ENCODE measurements at places on chromosomes 2 and 18.

DNA sequence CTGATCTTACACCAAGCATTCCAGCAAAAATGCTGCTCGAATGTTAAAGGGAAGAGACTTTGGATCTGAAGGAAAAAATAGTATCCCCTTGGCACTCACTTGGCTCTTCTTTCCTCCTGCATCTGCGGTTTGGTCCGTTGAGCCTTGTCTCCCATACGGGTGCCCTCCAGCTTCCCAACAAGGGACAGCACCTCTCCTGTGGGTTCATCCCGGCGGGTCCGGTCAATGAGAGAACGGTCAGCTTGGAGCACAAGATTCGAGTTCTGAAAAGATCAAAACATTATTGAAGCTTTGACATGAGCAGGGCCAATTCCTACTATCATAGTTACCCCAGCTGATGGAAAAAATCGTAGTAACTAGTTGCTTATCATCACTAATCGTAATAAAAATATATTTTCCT is 740 bp downstream of the SNRNP200 start:
- DNase-seq = no peak

DNA sequence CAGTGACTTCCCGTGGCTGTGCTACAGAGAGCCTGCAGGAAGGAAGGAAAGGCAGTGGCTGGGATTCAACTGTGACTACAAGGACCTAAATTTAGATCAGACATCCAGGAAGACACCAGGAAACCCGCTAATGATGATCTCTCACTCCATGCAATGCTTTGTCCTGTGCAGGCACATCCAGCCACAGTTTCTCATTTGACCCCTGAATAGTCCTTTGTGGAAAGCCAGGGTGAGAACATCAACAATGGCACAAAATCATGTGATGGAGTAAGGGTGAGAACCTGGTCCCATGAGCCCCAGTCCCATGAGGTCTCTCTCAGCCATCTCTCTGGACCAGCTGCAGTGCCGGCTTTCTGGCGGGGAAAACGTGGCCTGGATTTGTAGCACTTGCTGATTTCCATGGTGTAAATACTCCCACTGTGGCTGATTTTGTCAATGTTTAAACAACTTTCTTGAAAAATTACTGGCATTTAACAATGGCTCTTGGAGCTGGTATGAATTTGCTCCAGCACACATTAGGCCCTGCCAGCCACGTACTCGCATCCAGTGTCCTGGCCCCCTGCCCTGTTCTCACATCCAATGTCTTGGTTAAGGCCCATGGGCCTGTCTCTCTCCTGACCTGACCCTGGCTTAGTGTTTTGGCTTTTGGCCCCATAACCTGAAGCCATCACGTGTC is 159.0 kb upstream of the HAAO start:
- no peak for DNase-seq

- DNase-seq = peak; percentile 67
Measured at GRCh38 chr2:8567469-8568260, 114.2 kb upstream of the ID2 start.

DNA sequence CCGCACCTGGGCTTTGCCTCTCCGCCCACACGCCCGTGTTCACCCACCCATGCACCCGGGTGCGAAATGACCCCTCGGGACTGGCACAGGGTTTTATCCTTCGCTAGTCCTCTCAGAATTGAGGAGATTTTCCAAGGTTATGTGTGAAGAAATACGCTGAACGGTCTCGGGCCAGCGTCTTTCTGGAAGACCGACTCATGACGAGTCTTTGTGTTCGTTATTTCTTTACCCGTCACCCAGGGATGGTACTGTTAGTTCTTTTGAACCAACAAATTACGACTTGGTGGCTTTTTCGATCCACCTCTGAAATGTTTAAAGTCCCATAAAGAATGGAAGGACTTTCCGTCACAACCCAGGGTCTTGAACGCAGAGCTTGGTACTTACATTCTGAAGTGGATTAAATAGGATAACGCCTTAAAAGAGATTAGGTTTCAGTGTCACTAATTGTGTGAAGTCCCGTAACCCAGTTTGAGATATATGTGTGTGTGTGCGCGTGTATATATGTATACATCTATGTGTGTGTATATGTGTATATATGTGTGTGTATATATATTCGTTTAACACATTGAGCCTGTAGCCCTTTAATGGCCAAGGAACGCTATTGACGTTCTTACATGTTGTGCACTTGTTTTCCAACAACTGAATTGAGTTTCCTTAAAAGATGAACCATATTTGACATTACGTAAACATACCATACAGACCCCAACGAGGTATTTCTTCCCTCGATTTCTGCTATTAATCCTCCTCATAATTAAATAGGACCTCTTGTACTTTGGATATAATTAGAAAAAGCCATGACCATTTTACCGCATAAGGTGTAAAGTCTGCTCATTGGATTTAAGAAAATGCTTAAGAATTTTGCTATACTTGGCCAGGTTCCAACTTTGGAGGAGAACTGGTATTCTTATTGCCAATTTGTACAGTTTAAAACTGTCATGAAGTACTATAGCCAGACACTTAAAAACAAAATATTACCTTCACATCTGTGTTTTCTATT is 889 bp downstream of the ZC3H15 start:
- DNase-seq = no peak

GRCh38 chr2:30721668-30722647 is 85.3 kb downstream of the CAPN13 start:
- DNase-seq = no peak

DNA sequence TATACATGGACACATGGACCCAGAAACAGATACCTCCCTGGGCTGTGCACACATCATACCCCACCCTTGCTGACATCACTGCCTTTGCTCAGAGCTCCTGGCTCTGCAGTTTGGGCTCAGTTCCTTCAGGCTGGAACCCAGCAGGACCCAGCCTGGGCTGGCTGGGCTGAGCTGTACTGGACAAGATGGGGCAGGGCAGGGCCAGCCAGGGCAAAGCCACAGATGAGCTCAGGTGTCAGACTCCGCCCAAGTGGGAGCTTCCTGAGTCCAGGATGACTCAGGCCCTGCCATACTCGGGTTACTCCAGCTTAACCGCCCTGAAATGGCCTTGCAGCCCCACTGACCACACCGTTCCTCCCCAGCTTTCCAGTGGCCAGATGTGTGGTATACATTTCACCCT is 284.9 kb downstream of the OSR1 start:
- peak; percentile 35 for DNase-seq

- DNase-seq = no peak
Measured at GRCh38 chr2:26675651-26676255, 16.8 kb upstream of the KCNK3 start.

DNA sequence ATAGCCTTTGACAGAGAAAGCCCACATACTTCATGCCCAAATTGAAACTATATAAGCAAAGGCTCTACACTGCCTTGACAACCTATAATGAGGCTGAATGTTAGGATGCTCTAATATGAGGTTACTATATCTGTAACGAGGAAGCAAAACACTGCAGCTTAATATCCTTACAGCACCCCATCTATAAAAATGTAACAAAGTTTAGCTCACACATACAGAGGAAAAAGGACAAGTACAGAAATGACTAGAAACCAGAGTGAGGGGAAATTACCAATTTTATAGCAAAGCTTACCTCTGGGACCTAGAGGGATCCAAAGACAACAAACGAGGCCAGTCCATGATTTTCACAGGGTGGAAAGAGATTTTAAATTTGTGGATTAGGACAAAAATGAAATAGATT is 138.5 kb downstream of the COL4A4 start:
- no peak for DNase-seq

GRCh38 chr2:121746071-121746578 is 9.3 kb upstream of the TSN start:
- no peak for DNase-seq

- no peak for DNase-seq
Measured at GRCh38 chr18:32040936-32041335, 22.3 kb downstream of the RNF125 start.

GRCh38 chr2:12504443-12504842 is 212.3 kb upstream of the TRIB2 start:
- DNase-seq = peak; percentile 61

- no peak for DNase-seq
Measured at GRCh38 chr2:181780657-181781056, 100.3 kb upstream of the NEUROD1 start.

- DNase-seq = peak; percentile 11
Measured at GRCh38 chr2:154637456-154637855, 61.0 kb upstream of the KCNJ3 start.

- DNase-seq = no peak
Measured at GRCh38 chr2:197145471-197146056, 165.0 kb downstream of the ANKRD44 start.

DNA sequence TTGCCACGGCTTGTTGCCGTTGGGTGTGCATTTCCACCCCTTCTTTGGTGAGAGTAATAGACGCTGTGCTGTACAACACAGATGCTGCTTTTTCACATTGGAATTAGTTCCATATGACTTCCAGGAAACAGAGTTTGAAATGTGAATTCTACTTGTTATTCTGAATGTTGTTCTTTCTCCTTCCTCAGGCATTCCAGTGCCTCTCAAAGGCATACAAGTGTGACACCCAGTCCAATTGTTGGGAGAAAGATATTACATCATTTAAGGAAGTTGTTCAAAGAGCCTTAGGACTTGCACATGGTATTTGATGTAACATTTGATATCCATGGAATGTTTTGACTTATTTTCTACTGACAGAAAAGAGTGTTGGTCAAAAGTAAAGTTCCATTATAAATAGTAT is 134.4 kb upstream of the LTBP1 start:
- DNase-seq = peak; percentile 68

- DNase-seq = peak; percentile 84
Measured at GRCh38 chr18:75276818-75277609, 66.4 kb downstream of the TSHZ1 start.

DNA sequence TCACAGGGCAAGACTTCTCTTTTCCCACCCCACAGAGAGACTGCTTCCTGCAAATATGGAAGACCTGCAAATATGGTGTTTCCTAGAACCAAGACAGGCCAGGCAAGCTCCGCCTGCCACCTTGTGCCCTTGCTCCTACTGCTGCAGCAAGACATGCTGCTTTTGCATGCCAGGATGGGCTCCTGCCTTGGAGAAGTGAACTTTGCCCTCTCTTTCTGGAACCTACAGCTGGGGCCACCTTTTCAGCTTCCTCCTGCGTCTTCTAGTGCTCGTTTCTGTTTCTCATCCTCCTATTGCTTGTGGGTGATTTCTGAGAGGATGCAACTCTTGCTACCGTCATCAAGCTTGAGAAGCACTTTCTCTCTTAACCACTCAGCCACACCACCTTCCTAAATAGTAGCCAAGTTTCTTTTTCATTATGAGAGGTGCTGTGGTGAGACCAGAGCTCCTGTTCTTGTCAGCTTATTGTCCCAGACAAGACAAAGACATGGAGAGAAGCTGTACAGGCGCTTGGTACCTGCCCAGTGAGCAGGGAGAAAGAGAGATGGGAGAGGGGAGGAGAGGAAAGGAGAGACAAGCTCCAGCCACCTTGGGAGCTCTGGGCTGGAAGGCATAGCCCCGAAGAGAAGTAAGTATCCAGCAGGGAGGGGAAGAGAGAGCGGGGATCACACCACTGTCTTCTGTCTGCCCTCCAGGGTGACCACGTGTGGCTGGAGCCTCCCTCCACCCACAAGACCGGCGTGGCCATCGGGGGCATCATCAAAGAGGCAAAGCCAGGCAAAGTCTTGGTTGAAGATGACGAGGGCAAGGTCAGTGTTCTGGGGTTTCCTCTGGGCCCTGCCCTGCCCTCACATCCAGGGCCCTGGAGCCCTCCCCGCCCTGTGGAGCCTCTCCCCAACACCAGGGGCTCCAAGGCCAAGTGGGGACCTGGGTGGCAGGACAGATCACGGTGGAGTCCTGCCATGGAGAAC is 28.3 kb downstream of the MYO7B start:
- no peak for DNase-seq

GRCh38 chr18:13141209-13141608 is 77.4 kb upstream of the LDLRAD4 start:
- no peak for DNase-seq

GRCh38 chr18:8601277-8602032 is 7.8 kb upstream of the RAB12 start:
- DNase-seq = no peak

DNA sequence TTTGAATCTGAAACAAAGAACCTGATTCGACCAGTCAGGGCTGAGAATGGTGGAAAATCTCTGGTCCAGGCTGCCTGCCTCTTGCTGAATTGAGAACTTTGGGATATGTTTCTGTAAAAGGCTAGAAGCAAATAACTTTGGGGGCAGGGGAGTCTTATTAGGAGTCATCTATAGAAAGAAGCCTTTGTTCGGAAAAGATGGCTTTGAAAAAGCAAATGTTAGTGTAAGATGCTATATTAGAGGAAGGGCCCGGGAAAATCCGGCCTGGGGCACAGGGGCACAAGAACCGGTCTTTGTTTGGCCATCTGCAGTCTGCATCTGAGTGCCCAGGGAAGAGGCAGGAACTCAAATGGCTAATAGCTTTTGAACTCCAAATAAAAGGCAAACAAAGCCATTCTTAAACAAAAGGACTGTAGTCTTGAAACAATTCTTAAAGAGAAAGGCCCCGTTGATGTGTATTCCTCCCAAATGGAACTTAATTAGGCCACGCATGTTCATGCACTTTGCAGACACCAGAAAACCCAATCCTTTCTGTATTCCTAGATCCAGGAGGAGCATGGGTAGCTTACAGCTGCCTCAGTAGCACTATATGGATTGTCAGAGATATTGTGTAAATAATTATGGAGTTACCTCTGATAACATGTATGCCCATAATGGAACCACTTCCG is 180.0 kb upstream of the ARL4C start:
- DNase-seq = no peak

DNA sequence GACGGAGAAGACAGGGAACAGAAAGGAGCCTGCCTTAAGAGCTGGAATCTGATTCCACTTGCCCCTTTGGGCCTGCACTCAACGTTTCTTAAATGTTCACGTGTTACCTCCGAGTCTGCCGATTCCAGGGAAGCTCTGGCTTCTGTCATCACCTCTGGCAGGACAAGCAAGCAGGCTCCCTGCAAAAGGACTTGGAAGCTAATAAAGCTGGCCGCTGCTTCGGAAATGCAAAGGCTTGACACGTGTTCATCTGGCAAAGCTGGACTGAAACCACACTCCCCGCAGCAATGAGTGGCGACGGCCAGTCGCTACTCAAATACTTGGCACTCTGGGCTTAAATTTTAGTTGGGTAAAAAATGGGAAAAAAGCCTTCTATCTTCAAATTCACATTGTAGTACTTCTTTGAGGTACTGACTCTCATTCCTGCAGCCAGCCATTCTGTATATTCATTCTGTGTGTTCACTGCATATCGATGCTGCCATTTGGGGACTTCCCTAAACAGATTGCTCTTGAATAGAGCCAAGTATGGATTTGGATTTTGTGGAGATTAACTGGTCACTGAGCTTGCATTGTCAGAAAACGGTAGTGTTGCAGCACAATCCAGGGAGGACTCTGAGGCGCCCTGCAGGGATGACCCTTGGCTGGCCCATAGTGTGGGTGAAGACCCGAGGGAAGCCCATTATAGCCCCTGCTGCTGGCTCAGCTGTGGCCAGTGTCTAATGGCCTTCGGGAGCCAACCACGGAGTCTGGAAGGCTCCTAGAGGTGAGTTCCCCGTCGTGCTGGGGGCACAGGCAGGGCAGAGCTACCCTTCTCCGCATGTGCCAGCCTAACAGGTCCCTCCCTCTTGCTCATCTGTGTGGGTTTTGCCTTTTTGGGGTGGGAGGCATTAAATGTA is 231.5 kb downstream of the PRKCE start:
- DNase-seq = peak; percentile 90
